DMS53 (cell line): ENCODE measurements at places on chromosomes 7 and 10.

DNA sequence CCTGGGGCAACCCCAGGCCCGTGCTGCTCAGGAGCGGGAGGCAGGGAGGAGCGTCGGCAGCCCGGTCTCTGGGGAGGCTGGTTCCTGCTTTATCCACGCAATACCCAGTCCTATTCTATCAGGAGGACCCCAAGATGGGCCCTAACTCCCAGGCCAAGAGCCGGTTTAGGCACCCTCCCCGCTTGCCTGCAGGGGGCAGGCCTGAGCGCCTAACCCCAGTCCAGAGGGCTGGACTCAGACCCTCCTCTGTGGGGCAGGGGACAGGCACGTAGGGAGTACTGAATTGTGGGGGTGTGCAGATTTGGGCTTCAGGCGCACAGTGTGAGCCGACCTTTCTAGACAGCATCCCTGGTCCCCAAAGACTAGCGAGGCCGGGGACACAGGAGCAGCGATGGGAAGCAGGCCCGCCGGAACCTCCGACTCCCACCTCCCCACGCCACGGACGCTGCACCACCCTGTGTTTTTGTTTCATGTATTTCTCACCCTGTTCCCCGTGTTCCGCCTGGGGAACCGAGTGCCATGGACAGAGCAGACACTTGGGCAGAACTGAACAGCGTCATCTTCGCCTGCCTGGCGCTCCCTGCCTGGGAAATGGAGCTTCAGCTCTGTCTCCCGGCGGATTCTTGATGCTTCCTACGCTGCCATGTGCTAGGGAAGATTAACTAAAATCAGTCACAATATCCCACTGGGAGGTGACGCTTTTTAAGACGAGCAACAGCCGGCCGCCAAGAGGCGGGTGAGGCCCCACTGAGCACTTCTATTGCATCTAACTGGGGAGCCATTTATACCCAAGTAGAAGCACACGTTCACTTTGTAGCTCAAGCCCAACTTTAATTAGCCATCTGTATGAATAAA is 5.3 kb downstream of the NUDT1 start:
- DNase-seq: peak; percentile 40

DNA sequence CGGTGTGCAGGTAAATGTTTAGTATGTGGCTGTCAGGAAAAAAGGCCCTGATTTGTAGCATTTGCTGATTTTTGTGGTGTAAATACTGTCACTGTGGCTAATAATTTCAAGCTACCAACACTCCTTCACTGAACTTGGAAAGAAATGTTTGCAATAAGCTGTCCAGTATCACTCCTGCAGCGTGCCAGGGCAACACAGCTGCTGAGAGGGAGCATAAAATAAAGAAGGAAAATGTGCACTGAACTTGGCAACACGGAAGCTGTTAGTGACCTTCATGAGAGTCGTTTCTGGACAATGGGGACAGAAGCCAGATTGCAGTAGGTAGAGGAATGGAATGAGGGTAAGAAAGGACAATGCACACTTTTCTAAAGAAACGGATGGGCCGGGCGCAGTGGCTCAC is 37.9 kb upstream of the FHIP2A start:
- no peak for DNase-seq

GRCh38 chr7:69625798-69626197 is 27.5 kb downstream of the AUTS2 start:
- DNase-seq: no peak

- no peak for DNase-seq
Measured at GRCh38 chr10:124997306-124997705, 55.4 kb downstream of the ZRANB1 start.

GRCh38 chr7:89002981-89003956 is 207.7 kb upstream of the TEX47 start:
- DNase-seq: no peak

DNA sequence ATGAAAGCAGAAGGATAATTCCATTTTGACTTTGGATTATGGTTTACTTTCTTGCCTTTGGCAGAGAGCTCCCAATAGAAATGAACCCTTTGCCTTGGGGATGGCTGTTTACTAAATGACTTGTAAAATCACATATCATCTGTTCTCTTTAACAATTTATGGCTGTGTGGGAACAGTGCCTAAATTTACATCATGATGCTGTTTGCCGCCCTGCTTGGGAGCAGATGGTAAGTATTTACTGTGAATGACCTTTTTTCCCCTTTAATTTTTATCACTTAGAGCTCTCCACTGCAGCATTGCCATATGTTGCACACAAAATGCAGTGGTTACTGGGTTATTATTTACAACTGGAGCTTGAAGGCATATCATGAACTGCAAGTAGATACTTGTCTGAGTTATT is 13.4 kb downstream of the HEPACAM2 start:
- peak; percentile 10 for DNase-seq

GRCh38 chr10:43930777-43931176 is 282.1 kb upstream of the ZNF32 start:
- DNase-seq: no peak

- peak; percentile 37 for DNase-seq
Measured at GRCh38 chr10:609868-610545, 79.5 kb downstream of the DIP2C start.

- DNase-seq: no peak
Measured at GRCh38 chr7:114689406-114689805, 232.5 kb upstream of the MDFIC start.

GRCh38 chr10:114391599-114391998 is 12.7 kb downstream of the AFAP1L2 start:
- DNase-seq: no peak

- no peak for DNase-seq
Measured at GRCh38 chr10:43220657-43221418, 46.0 kb downstream of the RASGEF1A start.

DNA sequence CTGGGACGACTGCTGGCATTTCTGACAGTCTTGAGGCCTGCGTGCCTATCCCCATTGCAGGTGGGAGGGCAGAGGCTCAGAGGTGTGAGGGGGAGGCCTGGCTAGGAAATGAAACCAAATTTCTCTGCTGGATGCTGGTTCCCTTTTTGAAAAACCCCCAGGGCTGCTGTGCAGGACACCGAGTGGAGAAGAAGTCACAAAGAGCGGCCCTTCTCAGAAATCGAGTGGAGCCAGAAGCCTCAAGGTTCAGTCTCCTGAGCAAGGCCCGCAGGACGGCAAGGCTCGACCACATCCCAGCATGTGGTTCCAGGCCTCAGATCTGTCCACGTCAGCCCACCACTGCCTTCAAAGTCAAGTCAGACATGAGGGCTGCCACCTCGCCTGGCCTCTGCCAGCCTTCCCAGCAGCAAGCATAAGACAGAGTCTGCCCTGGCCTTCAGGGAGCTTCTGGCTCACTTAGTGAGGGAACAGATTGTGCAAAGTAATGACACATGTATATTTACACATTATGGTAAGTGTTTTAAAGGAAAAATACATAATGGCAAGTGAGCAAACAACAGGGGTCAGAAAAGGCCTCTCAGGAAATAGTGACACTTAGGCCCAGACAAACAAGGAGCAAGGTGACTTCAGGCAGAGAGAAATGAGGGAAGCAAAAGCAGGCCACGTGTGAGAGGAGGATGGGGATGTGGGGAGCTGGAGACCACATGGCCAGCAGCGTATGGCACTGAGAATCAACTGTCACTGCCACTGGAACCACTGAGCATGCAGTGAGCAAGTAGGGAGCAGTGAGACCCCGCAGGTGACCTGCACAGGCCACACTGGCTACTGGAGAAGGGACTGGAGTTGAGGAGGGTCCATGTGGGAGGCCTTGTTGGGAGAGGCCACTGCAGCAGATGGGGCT is 86.7 kb downstream of the ARHGAP22 start:
- peak; percentile 45 for DNase-seq

DNA sequence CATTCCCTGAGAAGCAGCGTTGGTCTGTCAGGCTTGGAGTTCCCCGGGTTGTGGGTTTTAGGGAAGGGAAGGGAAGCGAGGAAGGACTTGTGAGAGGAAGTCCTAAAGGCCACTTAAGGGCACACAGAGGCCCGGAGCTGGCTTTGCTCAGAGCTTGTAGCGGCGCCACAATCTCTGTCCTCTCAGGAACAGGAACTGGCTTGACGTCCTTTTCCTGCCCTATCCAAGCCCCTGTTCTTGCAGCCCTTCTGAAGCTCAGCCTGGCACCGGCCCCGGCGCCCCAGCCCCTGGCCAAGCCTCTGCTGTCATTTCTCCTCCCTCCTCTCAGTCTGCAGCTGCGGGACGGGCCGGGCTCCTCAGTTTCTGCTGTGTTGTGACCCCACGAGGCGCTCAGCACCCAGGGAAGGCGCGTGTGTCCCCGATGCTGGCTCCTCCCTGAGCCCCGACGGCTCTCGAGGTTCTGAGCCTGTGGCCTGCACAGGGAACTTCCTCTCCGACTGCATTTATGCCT is at the start of gene GIMAP8:
TSS of gene GIMAP8 (plus strand) at position 140 of the 511 bp plus-strand sequence. CDS start 16,069 bp downstream, outside the sequence.
- no peak for DNase-seq

GRCh38 chr10:33489501-33490176 is 155.2 kb upstream of the NRP1 start:
- no peak for DNase-seq

DNA sequence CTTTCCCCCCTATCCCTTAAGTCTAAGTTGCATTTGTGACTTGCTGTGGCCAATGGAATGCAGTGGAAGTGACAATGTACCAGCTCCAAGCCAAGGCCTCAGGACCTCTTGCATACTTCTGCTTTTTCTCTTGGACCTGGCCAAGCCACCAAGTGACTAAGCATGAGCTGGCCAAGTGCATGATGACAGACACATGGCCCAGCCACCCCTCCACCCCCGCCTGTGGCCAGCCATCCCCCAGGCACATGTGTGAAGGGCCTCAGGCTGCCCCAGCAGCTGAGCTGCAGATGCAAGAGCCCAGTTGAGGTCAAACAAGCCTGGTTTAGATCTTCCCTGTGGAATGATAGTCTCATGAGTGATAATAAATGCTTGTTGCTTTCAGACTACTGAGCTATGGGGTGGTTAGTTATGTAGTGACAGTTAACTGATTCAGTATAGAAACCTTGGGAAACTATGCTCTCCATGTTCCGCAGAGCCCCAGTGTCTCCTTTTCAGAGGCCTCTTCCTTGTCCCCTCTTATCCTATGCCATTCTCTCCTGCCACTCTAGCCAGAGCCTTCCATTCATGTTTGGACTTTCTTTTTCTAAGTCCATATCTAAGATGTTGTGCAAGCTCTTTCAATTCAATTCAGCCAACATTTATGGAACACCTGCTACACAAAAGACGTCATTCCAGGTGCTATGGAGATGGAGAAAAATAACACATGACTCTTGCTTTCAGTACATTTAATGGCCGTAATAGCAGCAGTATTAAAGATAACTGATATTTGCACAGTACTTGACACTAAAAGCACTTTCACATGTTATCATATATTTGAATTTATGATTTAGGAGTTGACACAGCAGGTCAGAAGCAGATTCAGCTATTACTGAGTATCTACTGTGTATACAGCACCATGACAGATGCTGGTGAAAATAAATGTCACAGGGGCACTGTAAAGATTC is 55.5 kb upstream of the LOXL4 start:
- DNase-seq: peak; percentile 84

DNA sequence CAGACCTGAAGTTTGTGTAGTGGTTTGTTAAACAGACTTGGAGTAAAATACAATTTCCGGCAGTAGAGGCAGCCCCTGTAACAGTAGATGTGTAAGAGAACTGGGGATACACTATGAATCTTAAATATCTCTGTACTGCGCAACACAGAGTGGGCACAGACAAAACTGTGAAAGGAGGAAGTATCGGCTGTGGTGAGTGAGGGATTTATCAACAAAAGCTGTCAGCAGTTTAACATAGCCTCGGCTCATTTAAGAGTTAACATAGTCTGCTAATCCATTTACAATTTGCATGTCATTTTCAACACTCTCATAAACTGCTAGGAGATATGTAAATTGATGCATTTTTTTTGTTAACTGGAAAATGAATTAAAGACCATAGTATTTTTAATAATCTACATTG is 225.2 kb downstream of the ZWINT start:
- DNase-seq: no peak

DNA sequence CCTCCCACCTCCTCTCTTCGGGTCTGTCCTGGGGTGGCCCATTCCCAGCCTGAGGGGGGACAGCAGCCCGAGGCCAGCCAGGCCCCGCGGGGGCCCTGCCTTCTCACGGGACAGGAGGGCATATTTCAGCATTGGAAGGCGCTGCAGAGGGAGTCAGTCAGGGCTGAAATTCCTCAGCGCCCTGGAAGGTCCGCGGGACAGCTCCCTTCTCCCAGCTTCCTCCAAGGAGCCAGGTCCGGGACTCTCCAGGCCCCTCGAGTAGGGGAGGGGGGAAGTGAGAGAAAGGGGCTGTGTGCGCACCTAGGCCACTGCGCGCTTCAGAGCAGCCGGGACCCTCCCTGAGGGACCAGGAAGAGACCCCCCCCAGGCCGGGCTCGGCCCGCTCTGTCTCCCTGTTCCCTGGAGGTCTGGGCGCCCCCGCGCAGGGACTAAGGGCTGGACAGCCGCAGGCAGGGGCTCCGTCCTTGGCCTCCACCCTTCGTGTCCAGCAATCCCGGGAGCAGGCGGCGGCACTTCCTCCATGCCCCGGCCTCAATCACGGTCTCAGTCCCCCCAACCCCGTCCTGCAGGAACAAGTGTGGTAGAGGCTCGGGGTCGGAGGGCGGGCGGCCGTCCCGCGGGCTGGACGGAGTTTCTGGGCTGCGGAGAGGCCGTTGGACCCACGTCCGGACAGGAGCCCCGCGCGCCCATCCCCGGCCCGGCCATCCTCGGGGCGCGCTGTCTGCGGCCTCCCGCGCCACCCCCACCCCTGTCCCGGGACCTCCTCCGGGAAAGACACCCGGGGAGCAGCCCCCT is 6.0 kb upstream of the ELFN1 start:
- no peak for DNase-seq

GRCh38 chr7:157292770-157293412 is 43.9 kb upstream of the DNAJB6 start:
- no peak for DNase-seq

DNA sequence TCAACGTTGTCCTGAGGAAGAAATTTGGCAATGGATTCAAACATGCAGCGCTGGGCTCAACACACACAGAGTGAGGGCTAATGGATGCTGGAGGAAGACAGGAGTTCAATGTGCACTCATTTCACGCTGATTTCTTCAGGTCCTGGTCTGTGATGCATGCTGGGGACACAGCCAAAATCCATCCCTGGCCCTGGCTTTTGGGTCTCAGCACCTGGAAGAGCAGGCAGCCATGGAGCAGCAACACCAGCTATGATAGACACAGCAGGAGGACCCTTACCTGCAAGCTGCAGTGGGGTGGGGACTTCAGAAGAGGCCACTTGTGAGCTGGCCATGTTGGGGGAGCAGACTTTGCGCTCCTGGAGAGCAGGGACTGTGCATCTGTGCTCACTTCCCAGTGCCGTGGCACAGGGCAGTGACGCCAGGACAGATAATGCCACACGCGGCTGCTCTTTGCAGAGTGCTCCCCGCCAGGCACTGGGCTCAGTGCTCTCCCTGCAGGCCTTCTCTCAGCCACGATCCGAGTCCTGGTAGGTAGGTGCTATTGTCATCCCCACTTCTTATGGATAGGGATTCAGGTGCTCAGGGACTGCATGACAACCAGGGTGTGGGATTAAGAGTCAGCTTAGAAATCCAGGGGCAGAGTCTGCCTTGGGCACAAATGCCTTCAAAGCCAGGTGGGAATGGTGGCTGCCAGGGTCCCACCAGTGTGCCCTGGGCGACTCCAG is 138.8 kb upstream of the UNC5B start:
- DNase-seq: no peak

DNA sequence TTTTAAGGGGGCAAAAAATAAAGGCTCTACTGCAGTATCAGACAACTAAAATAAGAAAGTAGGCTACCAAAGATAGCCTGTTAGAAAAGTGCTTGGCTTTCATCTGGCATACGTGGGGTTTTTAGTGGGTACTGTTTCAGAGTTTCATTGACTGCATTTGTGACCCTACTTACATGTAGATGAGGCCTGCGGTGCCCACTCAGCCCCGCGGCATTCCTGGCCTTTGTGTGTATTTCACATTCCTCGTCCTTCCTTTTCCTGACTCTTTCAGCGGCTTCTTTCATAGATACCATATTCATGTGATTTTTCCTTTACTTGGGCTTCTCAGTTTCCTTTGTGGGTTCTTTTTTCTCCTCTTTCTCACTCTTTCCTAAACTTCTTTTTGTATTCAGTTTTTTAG is 50.7 kb downstream of the UBE3C start:
- DNase-seq: no peak
